ENCODE measurements at places on chromosomes 2 and 18.

- DNase-seq: no peak
Observed at GRCh38 chr2:183000846-183001245, 37.4 kb downstream of the NCKAP1 start.

DNA sequence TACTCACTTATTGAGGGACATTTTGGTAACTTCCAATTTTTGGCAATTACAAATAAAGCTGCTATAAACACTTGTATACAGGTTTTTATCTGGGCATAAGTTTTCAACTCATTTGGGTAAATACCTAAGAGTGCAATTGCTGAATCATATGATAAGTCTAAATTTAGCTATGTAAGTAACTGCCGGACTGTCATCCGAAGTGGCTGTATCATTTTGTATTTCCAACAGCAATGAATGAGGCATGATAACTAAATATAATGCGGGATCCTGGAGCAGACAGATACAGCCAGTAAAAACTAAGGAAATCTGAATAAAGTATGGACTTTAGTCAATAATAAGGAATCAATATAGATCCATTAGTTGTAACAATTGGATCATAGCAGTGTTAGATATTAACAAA lies 156.5 kb upstream of the RMP24 start:
- no peak for DNase-seq

GRCh38 chr18:715626-716025 lies 3.2 kb upstream of the ENOSF1 start:
- DNase-seq: peak; percentile 10

DNA sequence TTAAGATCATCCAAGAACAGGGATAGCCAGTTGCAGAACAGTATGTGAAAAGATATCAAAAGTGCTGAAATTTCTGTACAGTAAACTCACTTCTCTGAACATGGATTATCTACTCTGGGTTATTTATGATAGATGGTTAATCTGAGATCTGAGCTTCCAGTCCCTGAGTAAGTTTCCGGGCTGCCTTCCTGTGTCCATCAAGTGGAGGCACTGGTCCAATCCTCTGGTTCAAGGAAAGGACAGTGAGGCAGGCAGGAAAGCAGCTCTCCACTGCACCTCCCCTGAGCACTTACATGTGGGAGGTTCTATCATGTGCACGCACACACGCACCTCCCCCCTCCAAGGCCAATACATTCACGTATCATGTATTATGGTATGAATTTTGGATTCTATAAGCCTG lies 32.5 kb downstream of the GPR45 start:
- DNase-seq: no peak

- DNase-seq: no peak
Observed at GRCh38 chr2:37720533-37721200, 49.2 kb upstream of the CDC42EP3 start.

All from activated CD4-positive, alpha-beta T cell treated with anti-CD3 and anti-CD28 coated beads, Interleukin-2, amount 50 U/mL, for 4 hours (primary cell).